Sigmoid colon (tissue), 7 donors: ENCODE measurements at places on chromosomes 2 and 18. TPM values are rescaled to one million over a fixed set of nuclear protein-coding genes. Genes with fewer than 3 reads are reported as not detected.

The CD28 gene
- polyA plus RNA-seq, result 6.2 TPM

The SCG2 gene
- not detected for polyA plus RNA-seq

DNA sequence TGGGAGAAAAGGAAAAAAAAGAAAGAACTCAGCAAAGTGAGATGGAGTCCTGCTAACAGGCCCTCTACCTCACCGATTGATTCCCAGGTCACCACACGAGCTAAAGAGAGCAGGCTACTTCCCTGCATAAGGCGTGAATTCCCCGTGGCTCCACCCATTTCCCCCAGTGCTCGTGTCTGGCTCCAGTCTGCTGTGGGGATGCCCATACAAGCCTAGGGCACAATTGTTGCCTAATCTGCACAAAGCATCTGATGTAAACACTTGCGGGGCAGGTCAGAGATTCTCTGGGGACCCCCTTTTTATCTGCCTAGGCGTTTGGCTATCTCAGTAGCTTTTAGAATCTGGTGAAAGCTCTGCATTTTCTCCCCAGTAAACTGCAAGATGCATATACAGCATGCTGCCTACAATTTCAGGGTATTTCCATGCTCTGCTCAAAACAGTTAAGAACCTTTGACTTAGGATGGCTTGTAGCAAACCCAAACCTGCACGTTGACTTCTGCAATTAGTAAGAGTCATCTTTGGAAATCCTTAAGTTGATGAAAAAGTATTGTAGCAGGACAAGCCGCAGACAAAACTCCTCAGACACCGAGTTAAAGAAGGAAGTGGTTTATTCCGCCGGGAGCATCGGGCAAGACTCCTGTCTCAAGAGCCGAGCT is 34.8 kb downstream of the MYO3B start:
- DNase-seq, result no peak

GRCh38 chr2:51624995-51625394 is 593.1 kb upstream of the NRXN1 start:
- DNase-seq, result no peak

DNA sequence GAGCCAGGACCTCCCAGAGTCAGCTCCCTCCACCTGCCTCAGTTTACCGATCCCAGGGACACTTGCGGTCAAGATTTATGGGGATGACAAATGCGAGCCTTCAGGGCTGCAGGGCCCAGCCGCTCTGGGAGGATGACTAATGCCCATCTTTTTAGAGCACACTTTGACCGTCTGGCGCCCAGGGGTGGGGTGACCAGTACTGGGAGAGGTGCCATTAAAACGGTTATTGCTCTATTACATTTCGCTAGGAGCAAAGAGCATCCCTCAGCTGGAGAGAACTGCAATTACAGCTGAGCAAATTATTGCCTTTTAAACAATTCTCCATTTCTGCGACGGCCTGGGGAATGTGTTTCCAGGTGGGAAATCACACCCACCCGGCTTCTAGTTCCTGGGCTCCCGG is 42.6 kb upstream of the HPCAL1 start:
- peak; percentile 39 for DNase-seq

DNA sequence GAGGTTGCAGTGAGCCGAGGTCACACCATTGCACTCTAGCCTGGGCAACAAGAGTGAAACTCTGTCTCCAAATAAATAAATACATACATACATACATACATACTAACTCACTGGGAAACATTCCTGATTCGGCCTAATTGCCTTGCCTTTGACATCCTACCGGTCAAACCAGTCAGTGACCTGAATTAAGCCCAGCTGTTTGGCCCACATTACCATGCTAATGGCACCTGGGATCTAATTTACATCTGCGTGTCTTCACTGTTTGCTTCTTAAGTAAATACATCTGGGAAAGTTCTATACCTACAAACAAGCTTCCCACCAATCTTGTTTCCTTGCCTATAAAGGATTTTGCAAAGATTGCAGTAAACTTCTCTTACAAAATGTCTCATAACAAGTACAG is 230.2 kb upstream of the ZC3H15 start:
- no peak for DNase-seq

DNA sequence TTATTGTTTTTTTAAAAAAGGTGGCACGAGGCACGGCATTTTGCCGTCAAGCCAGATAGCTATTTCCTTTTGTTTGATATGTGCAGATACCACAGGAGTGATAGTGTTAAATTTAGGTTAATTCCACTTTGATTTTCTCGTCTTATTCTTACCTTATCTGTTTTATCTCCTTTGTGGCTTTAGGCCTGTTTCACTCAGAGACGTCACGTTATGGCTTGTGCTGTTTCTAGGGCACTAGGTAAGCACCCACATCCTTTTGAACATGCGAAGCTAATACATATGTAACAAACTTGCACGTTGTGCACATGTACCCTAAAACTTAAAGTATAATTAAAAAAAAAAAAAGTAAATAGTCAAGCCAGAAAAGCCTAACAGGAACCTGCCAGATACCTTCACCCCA is 57.8 kb downstream of the C18orf63 start:
- DNase-seq, result no peak

GRCh38 chr2:78465707-78466106 is 559.8 kb upstream of the REG3G start:
- DNase-seq, result no peak

DNA sequence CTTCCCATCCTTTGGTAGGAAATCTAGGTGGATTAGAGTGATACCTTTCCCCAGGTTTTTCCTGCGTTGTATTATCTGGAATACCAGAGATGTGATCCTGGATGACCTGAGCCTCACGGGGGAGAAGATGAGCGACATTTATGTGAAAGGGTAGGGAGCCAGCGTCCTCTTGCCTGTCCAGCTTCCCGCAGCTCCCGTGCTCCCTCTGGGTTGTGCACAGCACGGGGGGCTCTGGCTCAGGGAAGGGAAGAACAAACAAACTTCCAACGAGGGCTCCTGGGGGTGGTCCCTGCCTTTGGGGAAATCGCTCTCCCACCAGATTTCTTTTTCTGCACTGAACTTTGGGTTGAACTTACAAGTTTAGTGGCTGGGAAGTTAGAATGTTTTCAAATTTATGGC is 215.7 kb downstream of the DYSF start:
- peak; percentile 53 for DNase-seq

GRCh38 chr18:46321955-46322354 is 217.8 kb downstream of the HAUS1 start:
- DNase-seq, result no peak
